ENCODE measurements at places on chromosomes 1 and 21.

GRCh38 chr1:16628361-16629111, 15.2 kb upstream of the NBPF1 start:
- peak; percentile 83 for DNase-seq

DNA sequence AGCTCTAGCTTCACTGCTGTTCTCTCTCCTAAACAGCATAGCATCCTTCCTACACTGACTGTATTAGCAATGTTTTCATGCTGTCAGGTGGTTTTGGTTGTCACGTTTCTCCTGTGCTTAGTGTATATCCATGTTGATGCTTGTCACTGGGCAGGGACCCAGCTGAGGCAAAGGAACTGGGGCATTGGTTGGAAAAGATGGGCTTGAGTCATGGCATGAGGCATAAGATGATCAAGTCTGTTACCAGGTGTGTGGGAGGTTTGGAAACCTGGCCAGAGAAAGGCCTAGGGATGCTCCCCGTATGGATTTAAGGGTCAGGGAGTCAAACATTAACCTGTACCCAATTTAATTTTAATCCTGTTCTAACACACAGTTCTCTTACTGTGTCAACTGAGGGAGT, 69.6 kb downstream of the OSBPL9 start:
- no peak for DNase-seq

- no peak for DNase-seq
Measured at GRCh38 chr1:208179961-208180409, 64.2 kb downstream of the PLXNA2 start.

DNA sequence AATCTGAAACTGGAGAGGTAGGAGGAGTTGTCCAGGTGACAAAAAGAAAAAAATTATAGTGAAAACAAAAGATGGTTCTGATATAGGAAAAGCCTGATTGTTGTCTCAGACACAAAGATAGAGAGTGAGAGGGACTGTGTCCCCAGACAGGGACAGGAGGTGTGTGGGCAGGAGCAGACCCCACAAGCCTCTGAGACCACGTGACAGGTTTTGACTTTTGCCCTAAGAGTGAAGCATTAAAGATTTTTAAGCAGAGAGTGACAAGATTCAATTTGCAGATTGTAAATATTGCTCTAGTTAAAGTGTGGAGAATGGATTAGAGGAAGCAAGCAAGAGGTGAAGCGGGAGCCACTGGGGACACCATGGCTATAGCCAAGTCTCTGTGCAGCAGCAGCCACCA, 10.4 kb downstream of the PRR9 start:
- no peak for DNase-seq

GRCh38 chr1:183023146-183023600, at the start of gene LAMC1:
Gene LAMC1, plus strand, starts transcription at chr1:183023420. Its CDS starts 297 bp downstream, at chr1:183023717.
- peak; percentile 74 for DNase-seq

- DNase-seq, result peak; percentile 28
Measured at GRCh38 chr1:154772606-154773506, 97.2 kb downstream of the KCNN3 start.

- DNase-seq, result peak; percentile 89
Measured at GRCh38 chr1:32200226-32201010, at the start of gene CCDC28B. Gene CCDC28B, plus strand, starts transcription at chr1:32200595. Its CDS starts 1,341 bp downstream, at chr1:32201936.

DNA sequence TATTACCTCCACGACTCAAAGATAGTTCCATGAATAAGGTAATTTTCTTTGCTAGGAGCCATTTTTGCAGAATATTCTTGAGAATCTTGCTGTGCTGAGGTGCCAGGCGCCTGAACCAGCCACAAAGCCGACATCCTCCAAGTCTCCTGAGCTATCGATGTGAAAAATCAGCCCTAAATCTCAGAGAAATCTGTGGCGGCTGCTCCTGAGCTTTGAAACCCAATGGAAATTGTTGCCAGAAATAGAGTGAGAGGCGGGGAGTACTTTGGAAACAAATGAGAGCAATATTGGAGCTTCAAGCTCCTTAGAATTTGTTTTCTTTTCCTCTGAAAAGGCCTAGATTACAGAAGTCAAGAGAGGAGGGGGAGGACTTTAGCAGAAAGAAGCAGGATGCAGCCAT, 6.3 kb downstream of the CAMK1G start:
- no peak for DNase-seq

DNA sequence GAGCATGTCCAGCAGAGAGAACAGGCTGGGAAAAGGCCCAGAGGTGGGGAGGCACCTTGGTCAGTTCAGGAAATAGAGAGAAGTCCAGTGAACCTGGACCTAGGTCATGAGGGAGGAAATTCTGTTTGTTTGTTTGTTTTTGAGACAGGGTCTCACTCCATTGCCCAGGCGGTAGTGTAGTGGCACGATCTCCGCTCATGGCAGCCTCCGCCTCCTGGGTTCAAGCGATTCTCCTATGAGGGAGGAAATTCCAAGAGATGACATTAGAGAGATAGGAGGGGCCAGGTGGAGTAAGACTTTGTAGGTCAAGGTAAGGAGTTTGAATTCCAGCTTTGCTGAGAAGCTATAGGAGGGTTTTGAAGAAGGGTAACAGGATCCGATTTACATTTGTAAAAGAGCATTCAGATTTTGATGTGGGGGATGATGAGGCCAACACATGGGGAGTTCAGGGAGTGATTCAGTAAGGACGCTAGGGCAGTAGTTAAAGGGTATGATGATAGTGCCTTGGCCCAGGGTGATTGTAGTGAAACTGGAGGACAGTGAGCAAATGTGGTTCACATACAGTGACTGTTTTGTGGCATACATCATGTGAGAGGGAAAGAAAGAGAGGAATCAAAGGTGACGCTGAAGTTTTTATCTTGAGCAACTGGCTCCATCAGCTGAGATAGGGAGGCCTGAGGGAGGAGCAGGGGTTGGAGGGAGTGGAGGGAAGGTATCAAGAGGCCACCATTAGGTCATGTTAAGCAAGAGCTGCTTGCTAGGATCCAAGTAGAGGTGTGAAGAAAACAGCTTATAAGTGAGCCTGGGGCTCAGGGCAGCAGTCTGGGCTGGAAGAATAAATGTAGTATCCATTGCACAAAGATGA, 8.3 kb upstream of the TRABD2B start:
- DNase-seq, result no peak

DNA sequence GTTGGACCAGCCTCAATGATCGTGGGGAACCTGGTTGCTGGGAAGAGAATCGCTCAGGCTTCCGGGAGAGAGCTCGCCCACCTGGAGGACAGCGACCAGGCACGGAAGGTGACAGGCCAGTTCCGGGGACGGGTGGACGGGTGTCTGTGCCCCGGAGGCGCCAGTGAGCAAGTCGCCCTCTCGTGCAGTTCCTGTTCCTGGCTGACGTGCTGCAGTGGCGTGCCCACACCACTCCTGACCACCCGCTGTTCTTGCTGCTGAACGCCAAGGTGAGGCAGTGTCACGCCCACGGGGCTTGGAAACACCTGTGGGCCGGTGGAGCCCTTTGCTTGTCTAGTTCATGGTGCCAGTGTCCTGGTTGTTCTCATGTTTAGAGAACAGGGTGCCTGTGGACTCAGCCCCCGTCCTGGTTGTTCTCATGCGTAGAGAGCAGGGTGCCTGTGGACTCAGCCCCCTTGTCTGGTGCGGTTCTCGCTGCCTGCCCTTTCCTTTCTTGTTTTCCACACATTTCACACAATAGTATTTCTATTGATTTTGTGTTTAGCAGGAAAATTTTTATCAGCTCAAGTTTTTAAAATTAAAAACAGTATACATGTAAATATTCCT, 53.1 kb downstream of the S100B start:
- peak; percentile 65 for DNase-seq

GRCh38 chr1:34013958-34014737, 150.3 kb downstream of the HMGB4 start:
- peak; percentile 55 for DNase-seq

DNA sequence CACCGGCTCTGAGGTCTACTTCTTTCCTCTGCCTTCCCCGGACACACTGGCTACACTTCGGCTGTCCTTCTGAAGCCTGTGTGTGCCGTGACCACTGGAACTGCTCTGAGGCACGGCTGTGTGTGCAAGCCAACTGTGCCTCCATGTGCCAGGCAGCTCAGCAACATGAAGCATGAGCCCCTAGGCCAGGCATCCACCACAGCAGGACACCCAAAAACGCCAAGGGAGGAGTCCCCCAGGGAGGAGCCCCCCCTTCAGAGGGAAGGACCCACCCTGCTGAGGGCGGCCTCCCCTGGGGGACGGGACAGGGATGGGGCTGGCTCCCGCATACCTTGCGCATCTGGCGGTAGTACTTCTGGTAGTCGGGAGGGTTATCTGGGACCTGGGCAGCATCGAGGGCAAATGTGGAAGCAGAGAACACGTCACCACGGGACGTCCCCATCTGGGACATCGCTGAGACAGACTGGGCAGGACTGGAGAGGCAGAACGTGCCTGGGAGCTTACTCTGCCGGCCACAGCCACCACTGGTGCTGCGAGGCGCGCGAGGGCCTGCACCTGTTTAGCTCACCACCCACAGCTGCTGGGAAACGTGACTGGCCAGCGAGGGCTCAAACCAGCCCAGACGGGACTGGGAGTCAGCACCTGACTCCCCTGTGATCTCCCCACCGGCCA, 20.5 kb downstream of the LSS start:
- no peak for DNase-seq

- DNase-seq, result no peak
Measured at GRCh38 chr1:234668577-234668955, 58.6 kb upstream of the IRF2BP2 start.

GRCh38 chr1:91541918-91542533, 41.4 kb downstream of the CDC7 start:
- DNase-seq, result no peak

- no peak for DNase-seq
Measured at GRCh38 chr1:19955534-19956170, 23.8 kb downstream of the PLA2G2A start.

GRCh38 chr21:41545500-41546359, 37.8 kb upstream of the TMPRSS2 start:
- no peak for DNase-seq

DNA sequence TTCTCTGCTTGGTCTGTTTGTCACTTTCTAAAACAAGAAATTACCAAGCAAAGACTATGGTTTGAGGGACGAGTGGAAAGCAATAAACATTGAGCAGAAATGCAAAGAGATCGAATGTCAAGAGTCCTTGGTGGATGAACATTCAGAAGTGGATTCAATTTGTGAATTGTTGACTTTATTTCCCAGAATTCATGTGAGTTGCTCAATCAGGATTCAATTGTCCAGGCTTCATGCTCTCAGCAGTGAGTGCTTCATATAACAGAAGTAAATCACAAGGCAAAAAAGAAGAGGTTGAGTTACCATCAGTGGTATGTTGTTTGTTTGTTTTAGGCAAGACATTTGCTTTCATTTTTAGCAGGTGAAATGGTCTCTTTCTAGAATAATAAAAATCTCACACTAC, 31.9 kb downstream of the NGF start:
- no peak for DNase-seq

DNA sequence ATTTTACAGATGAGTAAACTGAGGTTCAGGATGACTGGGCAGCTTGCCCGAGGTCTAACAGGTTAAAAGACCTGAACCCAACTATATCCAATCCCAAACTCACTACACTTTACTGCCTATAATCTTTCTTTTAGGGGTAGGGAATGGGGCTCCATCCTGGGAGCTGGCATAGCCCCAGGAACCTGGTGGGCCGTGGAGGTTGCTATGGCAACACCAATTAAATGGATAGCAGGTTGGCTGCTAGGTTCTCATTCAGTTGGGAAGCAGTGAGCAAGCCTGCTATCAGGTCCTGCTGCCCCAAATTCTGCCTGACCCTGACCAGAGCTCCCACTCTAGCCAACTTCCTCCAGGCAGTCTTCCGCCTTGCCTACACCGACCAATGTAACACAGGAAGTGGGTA, 40.9 kb downstream of the LRP8 start:
- no peak for DNase-seq

DNA sequence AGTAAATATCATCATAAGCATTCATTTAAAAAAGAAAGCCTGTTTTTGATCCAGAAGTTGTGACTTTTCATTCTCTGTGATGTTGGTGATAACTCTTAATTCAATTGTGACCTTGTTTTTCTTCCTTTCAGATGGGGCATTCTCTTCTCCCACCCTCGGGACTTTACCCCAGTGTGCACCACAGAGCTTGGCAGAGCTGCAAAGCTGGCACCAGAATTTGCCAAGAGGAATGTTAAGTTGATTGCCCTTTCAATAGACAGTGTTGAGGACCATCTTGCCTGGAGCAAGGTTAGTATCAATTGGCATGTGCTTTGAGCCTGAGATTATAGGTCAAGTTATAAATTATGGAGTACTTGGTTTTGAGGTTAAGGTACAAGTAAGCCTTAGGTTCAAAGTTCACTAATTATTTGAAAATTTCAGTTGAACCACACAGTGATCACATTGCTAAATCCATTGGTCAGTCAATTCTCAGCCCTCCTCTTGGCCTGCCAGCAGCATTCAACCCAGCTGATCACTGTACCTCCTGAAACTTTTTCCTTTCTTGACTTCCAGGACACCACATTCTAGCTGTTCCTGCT, 4.1 kb downstream of the PRDX6 start:
- no peak for DNase-seq

GRCh38 chr1:78079580-78079979, 33.8 kb downstream of the GIPC2 start:
- no peak for DNase-seq

DNA sequence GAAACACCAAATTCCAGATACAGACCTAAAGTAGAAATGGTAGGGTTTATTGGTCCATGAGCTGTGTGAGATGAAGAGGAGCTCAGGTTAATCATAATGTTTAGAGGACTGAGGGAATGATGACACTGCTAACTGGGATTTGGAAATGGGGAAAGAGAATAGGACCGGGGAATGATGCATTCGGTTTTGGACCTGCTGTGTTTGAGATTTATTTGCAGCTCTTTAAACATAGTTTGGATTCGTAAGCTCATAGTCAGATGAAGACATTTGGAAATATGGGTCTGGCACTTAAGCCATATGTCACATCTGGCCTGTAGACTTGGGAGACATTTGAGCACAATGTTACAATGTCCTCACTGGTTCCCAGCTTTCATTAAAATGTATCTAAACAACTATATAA, 127.9 kb upstream of the DUSP10 start:
- DNase-seq, result no peak

DNA sequence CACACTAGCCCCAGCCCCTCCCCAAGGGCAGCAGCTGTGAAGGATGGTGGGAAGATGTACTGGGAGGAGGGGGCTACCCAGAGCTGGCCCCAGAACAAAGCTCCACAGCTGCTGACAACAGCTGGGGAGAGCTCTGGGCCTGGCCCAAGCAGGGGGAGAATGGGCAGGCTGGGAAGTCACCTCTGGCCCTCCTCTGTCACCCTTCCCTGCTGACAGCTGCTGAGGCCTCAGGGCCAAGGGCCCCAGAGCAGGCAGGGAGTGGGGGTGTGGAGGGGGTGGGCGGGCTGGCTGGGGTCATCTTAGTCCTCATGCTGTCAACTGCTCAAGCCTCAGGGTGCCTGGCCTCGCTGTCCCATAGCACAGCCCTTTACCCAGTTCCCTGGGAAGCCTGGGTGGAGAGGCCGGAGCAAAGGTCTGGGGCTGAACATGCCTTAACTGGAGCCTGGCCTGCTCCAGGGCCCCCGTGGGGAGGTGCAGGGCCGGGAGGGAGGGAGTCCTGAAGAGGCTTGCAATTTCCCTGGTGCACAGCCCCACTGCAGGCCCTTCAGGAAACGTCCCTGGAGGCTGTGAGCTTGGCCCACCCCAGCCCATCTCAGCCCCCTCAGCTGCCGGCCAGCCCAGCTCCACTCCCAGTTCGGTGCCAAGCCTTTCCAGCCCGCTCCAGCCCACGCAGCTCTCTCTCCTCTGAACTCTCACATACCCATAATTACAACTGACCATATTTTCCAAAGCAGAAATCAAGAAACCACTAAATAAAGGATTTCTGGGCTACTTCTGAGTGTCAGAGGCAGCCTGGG, 25.7 kb downstream of the HSPG2 start:
- peak; percentile 85 for DNase-seq
